ENCODE measurements at places on chromosomes 2 and 18.

DNA sequence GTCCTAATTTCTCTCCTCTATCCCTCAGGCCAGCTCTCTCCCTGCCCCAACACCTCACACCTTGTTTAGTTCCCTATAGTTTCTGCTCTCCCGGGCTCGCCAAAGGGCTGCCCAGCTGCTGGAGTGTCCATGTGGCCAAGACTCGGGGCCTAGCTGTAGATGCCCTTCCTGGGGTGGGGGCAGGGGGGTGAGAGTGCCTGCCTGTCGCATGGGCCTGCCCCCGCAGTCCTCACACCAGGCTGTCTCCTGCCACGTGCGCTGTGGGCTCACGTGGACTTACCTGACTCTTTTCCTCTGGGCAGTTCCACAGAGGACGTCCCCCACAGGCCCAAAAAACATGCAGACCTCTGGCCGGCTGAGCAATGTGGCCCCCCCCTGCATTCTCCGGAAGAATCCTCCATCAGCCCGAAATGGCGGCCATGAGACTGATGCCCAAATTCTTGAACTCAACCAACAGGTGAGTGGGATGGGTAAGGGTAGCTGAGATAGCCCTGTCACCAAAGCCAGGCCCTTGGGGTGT is 7.4 kb upstream of the TMEM214 start:
- no peak for DNase-seq

DNA sequence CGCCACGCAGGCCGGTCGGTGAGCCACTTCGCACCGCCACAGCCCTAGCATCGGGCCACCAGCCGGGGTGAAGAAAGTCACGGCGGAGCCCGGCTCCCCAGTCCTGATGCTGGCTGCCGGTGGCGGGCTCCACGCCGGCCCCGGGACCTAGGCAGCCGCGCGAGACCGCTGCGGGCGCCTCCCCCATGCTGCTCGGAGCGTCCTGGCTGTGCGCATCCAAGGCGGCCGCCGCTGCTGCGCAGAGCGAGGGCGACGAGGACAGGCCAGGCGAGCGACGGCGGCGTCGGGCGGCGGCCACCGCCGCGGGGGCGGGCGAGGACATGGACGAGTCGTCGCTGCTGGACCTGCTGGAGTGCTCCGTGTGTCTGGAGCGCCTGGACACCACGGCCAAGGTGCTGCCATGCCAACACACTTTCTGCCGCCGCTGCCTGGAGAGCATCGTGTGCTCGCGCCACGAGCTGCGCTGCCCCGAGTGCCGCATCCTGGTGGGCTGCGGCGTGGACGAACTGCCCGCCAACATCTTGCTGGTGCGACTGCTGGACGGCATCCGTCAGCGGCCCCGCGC is 433 bp downstream of the SH3RF3 start:
- DNase-seq: no peak

DNA sequence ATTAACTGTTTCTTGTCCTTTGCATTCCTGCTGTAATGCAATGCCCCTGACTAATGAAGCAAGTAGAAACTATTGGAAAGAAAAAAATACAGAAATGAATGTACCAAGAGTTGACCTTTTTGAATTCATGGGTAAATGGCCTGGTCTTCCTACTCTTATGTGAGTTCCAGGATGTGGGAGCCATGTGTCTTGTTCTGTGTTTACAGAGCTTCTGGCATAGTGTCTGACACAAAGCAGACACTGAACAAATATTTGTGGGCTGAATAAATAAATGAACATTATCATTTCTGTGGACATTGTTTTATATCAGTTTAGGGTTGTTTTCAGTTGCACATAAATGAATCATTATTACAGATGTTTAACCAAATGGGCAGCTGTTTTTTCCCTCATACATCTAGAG is 155.5 kb downstream of the CD8B2 start:
- no peak for DNase-seq

DNA sequence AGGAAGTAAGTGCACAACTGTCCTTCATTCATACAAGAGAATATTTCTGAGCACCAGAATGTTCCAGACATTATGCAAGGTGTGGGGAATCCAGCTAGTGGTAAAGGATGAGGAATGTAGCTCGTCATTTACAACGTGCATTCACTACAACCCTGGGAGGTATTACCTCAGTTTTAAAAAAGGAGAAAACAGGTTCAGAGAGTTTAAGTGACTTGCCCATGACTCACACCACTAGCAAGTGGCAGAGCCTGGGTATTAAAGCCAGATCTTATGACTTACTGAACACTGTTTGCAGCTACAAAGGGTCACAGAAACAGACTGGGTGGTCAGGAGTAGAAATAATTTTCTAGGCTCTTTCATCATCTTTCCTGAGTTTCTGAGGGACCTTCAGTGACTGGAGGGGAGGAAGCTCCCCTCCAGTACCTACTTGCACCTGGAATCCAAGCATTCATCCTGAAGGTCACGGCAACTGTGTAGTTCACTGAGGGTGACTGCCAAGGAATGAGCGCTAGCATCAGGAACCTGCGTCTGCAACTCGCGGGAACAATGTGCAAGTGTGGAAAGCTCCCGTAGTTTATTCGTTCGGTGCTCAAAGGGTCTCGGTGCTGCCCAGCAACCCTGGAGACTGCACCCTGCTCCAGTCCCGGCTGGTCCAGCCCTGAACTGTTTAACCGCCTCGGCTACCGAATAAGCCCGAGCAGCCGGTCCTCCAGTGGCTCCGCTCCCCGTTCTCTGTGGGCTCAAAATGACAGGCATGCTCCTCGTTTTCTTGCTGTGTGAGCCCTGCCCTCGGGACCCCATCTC is 647 bp downstream of the CCDC121 start:
- no peak for DNase-seq

GRCh38 chr2:106664669-106665068 is 177.5 kb downstream of the CD8B2 start:
- no peak for DNase-seq

DNA sequence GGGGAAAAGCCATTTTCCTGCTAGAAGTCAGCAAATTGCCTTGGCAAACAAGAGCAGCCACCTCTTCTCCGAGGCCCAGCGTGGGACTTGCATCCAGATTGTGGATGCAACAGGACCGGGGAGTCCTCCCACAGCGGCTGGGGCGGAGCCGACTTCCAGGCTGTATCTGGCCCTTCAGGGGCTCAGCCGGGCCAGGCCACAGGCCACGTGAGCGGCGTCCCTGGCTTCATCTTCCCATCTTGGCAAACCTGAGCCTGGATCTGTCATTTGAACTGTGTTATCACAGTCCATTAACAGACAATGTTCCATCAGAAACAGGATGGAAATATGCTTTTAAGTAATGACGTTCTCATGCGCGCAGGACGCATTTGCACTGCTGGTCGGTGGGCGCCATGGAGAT is 483.5 kb upstream of the SALL3 start:
- DNase-seq: no peak

DNA sequence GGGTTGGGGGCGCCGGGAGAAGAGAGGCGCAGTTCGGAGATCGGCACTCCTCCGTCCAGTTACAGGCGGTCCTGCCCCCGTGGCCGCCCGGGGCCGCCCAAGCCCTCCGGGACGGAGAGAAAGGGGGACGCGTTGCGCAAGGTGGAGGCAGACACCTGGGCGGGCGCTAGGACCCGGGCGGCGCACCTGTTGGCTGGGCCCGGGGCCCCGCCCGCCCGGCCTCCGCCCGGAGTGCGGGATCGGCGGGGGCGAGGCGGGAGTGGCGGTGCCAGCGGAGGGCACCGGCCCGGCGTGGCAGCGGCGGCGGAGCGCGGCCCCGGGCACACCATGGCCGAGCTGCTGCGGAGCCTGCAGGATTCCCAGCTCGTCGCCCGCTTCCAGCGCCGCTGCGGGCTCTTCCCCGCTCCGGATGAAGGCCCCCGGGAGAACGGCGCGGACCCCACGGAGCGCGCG is at the start of gene SGPP2:
TSS of gene SGPP2 (plus strand) at position 268 of the 453 bp plus-strand sequence. CDS start at position 328, 60 bp downstream.
- DNase-seq: no peak

GRCh38 chr2:72483346-72483745 is 335.7 kb upstream of the CYP26B1 start:
- DNase-seq: no peak

DNA sequence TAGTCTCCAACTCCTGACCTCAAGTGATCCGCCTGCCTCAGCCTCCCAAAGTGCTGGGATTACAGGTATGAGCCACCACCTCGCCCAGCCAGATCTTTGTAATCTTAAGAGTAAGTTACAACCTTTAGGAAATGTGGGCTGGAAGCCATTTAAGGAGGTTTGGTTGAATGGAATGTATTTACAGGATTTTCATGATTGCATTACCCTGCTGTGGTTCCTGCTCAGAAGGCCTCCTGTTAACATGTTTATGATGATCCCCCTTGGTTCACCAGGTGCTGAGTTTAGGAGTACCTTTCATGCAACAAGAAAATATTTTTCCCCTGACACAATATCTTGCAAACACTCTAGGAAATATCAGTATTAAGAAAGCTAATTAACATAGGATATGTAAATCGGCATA is 187.4 kb upstream of the SH3BP4 start:
- no peak for DNase-seq

GRCh38 chr2:66981074-66981473 is 416.1 kb upstream of the ETAA1 start:
- DNase-seq: no peak

GRCh38 chr2:217337771-217338170 is 477.9 kb upstream of the TNP1 start:
- DNase-seq: no peak

DNA sequence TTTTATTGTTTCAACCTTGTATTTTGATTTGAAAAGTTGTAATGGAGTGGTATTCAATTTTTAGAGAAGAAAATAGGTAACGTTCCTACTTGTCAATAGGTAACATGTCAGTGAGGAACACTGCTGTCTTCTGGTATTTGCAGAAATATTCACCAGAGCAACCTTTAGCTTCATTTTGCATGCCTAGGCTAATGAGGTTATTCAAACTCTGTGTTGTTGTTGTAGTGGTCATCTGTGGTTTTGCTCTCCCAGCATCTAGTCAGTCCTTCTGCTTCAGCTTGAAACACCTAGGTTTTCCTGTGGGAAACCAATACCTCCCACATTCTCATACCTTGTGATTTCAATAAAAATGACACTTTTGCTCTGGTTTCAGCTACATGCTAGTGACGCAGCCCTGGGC is 98.4 kb downstream of the LYPD6 start:
- DNase-seq: no peak

DNA sequence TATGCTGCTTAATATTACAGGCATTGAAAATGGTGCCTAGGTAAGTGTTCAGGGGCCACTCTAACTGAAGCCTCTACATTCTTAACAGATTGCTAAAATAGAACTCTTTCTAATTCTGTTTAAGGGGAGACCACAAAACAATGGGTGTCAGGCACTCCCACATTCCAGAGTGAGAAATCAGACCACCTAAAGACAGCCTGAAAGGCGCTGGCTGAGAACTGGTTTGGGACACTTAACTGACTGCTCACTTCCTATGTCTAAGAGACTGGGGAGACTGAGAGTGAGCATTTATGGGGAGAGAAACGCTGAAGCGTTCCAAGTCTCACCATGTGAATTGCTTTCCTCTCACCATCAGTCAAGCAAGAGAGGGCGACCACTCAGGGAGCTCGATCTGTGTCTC is 108.8 kb upstream of the ITGB6 start:
- DNase-seq: no peak

- no peak for DNase-seq
Measured at GRCh38 chr18:3110034-3110752, 97.2 kb upstream of the LPIN2 start.
